NCI-H526 (cell line): ENCODE measurements at places on chromosomes 5 and 9.

DNA sequence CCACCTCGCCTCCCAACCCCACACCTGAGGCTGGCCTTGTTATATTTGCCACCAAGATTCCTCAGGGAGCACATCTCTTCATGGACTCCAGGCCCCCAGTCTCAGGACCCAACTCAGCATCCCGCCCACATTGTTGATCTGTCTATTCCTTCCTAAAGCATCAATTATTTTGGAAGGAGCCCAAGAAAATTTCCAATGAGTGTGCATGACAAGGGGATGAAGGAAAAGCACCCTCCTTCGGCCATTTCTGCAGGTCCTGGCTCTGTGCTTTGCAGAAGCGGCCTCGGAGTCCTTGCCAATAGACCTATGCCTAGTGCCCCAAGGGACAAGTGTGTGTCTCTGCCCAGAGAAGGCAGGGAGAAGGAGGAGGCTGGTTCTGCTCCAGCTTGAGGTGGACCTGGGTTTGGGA lies 273.2 kb downstream of the GADD45G start:
- no peak for DNase-seq

DNA sequence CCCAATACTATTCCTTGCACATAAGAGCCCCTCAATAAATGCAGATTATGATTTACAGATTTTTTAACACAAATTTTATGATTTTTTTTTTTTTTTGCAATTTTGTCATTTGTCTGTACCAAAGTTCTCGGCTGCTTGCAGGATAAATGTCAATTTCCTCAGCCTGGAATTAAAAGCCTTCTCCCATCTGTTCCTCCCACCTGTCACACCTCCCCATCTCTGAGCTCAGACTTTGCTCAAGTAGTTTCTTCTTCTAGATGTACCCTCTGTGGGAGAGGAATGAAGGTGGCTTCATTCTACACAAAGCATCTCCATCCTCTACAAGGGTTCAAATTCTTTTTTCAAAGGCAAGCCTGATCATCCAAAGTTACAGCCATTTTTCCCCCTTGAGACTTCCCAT lies 153.7 kb upstream of the GRAMD2B start:
- no peak for DNase-seq

- no peak for DNase-seq
Observed at GRCh38 chr5:63573380-63573779, 388.9 kb downstream of the HTR1A start.

- DNase-seq = peak; percentile 92
Observed at GRCh38 chr5:91379914-91380490, 3.1 kb downstream of the ARRDC3 start.

- DNase-seq = no peak
Observed at GRCh38 chr5:96528826-96529474, 95.9 kb upstream of the PCSK1 start.

DNA sequence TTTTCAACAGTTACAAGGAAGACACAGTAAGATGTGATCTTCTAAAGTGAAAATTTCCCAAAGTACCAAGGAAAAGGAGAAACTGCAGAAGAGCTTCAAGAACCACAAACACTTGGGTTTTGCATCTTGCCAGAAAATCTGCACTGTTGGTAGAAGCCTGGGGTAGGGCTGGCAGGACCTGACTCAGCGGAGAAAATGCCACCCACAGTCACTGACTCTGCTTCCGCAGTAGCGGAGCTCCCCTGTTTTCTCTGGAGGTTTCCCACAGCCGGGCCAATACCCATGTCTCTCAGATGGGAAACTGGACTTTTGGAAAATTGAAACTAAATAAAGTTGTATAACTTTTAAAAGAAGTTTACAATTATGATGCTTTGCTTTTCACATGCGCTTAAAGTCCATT lies 104.2 kb downstream of the MEF2C start:
- DNase-seq = no peak

GRCh38 chr9:5230554-5230953 lies 665 bp upstream of the INSL4 start:
- DNase-seq = no peak

DNA sequence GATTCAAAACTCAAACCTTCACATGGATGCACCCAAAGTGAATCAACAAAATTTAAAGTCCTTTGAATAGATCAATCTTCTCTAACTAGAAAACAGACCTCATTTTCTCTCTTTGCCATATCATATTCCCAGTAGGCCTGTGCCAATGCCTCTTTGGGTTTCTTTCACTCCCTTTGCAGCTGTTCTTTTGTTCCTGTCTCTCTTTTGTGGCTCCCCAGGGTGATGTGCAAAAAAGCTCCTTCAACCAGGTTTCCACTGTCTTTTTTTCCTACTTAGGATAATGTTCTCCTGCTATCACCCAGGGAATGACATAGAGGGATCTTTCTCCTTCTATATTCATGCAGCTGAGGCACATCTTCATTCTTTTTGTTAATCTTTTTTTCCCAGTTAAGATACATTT lies 54.6 kb downstream of the MARCHF3 start:
- DNase-seq = no peak

DNA sequence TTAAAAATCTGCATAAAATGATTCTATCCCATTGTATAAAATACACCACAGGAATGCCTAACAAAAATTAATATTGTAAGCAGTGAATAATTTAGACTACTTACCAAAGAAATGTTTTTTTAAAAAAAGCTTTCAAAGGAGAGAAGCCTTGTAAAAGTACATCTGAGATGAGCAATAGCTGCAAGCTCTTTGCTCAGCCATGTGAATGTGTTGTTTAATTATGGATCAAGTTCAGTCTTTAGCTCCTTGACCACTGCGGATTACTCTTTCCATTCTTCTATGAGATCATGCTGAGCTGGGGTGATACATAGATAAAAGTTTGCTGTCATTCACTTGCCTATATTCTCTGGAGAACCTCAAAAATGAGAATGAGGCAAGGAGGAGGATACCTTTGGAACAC lies 782.4 kb upstream of the ZNF608 start:
- no peak for DNase-seq

- no peak for DNase-seq
Observed at GRCh38 chr5:173618927-173619519, 2.6 kb upstream of the BOD1 start.
